ENCODE measurements at places on chromosomes 6 and 20.
A peak's percentile ranks its signal among the peaks of the same experiment; 100 is the strongest.

DNA sequence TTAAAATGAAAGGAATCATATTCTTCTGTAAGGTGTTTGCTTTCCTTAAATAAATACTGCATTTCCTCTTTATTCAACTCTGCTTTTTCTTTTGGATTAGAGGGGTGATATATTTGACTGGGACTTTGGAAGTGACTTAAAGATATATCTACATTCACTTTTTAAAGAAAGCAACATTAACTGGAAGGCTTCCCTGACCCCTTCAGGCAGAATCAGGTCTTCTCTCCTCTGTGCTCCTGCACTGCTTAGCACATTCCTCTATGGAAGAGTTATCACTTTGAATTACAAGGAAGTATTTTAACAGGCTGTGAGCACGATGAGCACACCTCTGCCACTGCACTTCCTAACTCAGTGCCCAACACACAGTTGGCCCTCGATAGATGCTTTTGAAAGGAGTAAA, 59.2 kb upstream of the POU3F2 start:
- DNase-seq = no peak

DNA sequence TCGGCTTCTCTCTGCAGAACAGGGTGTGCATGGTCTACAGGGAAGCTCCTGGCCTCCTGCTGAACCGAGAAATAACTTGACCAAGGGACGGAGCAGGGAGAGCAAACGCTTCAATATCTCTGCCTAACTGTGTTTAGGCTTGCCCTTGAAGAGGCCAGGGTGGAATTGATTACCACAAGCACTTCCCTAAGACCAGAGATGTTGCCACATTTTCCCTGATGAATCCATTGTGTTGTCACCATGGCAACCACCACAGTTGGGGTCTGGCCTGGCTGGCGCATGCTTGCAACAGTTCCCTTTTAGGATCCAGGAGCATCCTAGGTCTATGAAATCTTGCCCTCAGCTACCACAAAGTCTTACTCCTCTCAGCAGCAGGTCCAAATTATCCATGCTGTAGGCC, 213.5 kb upstream of the SULF2 start:
- DNase-seq = no peak

DNA sequence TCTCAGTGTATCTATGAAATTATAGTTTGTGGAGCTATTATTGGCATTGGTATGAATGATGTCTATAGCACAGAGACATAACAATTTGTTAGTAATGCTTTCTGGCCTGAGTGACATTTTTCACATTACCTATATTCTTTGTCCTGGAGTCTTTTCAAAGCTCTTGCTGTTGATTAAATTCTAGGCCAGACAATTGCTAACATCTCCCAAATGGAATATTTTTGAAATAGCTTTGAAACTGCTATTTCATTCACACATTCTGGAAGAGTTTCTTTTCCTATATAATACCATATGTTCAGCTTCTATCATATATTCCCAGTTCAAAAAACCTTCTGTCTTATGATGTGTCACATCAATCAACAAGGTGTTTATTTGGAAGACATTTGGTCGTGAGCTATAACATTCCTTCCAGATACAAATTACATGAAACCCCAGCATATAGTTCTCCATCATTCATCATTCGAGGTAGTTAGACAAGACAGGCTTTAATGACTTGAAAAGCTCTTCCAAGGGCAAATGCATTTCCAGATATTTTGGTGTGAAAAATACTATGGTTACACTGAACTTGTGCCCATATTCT, 452.8 kb downstream of the KHDRBS2 start:
- DNase-seq = no peak

DNA sequence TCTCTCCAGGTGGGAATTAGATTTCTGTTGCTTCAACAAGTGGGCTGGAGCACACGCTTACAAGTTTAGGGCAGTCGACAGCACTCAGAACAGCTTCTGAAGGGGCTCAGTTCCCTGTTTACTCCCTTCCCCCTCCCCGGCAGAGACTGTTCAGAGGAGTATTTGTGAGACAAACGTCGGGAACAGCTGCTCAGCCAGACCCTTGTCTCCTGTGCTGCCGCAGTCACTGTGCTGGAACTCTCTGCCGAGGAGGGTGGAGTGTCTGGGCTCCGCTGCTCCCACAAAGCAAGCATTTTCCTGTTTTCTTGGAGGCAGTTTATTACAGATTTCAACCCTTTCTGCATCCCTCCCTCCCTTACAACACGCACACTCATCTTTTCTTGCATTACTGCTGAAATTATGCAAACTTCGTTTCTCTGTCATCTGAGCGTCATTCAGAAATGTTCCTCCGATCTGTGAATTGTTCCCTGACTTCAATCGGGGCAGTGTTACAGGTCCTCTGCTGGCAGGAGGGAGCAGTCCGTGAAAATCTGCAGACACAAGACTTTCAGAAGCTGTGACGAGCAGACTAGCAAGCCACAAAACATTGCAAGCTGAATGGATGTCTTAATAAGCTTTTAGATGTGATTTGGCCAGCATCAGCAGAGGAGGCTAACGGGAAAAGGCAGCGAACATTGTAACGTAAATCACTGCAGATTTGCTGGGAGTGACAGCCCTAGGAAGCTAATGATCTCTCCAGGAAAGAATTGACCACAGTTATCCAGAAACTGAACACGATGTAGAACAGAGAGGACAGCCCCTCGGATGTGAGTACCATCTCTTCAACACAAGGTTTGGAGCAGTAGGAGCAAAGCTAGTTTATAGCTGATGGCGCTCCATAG, 76.2 kb downstream of the LYRM2 start:
- DNase-seq = no peak

DNA sequence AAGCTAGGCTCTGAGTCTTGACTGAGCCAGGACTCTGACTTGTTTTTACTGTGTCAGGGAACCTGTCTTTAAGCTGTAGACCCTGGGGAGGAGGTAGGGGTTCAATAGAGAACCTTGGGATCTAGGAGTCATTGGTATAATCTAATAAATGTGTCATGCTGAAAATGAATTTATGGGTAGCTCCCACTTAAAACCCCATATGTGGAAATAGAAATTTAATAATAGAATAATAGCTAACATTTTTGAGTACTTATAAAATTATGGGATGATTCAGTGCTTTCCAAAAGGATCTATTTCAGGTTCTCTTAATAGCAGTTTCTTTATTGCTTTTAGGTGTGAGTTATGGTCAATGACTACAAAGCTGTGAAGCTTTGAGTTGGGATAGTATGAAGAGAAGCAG, 41.7 kb downstream of the CTNNBL1 start:
- no peak for DNase-seq

- DNase-seq = no peak
These were observed 54.0 kb upstream of the REV3L start for GRCh38 chr6:111536910-111537527.

GRCh38 chr20:22688485-22688884, 104.1 kb upstream of the FOXA2 start:
- no peak for DNase-seq

GRCh38 chr6:109342506-109342905, 39.8 kb downstream of the CD164 start:
- DNase-seq = no peak

DNA sequence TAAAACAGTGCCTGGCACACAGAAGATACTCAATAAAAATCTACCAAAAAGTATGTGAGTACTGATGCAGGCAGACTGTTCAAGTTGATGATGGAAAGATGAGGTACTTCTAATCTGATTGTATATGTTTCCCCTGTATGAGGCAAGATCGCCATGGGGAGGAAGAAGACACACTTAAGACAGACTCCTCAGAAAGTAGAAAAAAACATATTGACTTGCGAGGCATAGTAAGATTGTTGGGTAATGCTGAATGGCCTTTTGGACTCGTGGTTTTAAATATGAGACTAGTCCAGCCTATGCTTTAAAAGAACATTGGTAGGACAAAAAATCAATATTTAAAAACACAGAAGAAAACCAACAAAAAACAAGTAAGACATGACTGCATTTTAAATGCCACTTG, 72.6 kb downstream of the SHPRH start:
- DNase-seq = no peak

DNA sequence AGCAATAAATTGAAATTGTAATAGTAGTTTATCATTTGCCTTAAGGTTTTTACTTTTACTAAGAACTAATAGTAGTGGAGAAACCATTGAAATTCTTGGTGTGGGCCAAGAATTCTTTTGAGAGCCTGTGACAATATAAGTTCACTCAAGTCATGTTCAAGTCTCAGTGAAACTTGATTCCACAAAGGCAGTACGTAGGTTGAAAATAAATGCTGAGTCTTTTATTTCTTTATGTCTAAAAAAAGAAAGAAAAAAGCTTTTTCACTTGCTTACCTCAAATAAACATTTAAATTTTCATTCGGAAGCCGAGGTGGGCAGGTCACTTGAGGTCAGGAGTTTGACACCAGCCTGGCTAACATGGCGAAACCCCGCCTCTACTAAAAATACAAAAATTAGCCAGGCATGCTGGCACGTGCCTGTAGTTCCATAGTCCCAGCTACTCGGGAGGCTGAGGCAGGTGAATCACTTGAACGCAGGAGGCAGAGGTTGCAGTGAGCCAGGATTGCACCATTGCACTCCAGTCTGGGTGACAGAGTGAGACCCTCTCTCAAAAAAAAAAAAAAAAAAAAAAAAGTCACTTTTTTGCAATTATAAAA, 57.8 kb upstream of the NELFCD start:
- no peak for DNase-seq

DNA sequence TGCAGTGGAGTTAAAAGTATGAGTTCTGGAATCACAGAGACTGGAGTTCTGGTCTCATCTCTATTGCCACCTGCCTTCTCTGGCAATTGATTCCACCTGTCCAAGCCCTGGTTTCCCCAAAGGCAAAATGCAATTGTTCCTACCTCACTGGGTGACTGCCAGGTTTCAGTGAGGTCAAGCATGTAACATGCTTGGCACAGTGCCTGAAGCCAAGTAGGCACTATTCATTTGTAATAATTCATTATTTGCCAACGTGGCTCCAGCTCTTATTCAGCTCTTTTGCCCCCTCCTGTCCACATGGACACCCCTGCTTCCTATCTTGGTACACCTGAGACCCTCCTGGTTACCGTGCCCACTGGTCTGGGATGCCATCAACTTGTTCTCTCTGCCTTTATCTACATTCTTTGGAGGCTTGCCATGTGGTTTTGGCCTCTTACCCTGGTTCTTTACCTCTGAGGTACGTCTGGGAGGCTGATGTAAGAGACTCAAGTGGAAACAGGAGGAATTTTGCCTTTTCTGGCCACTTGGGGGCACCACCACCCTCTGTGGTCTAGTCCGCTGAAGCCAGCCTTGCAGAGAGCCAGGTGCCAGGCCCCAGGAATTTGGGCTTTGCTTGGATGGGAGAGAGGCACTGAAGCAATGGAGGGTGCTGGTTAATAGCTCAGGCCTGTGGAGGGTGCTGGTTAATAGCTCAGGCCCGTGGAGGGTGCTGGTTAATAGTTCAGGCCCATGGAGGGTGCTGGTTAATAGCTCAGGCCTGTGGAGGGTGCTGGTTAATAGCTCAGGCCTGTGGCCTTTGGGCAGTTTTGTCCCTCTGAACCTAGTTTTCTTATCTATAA, 1.7 kb downstream of the KCNK15 start:
- DNase-seq = peak; percentile 64

- no peak for DNase-seq
These were observed 29.8 kb downstream of the HM13 start for GRCh38 chr20:31543966-31544598.

- no peak for DNase-seq
These were observed 419.5 kb downstream of the DHX35 start for GRCh38 chr20:39381595-39381994.

GRCh38 chr6:150252714-150253444, 110.0 kb downstream of the PPP1R14C start:
- DNase-seq = no peak

- no peak for DNase-seq
These were observed 94.8 kb downstream of the MYLK4 start for GRCh38 chr6:2655844-2656433.

GRCh38 chr20:61982951-61983315, 82.7 kb downstream of the TAF4 start:
- no peak for DNase-seq

DNA sequence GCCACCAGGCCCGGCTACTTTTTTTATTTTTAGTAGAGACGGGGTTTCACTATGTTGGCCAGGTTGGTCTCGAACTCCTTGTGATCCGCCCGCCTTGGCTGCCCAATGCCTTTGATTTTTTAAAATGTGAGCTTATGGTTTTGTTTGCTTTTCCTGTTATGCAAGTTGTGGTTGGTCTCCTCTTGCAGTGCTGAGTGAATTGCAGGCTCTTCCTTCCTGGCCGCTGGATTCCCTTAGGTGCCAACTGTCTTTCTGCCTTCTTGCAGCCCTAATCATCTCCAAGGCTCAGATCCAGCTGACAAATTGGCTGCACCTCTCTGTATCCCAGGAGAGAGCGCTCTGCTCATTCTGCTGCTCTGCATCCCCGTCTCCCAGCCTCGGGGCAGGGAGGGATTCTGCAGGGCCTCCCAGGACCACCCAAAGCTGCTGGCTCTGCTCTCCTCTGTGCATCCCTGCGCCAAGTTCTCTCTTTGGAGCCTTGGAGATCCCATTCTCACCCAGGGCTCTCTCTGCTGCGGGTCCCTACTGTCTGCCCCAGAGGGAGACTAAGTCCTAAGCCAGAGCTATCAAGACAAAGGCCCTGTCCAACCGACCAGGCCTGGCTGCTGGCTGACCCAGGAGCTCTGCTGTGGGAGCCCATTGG, 14.1 kb upstream of the EMILIN3 start:
- DNase-seq = no peak

DNA sequence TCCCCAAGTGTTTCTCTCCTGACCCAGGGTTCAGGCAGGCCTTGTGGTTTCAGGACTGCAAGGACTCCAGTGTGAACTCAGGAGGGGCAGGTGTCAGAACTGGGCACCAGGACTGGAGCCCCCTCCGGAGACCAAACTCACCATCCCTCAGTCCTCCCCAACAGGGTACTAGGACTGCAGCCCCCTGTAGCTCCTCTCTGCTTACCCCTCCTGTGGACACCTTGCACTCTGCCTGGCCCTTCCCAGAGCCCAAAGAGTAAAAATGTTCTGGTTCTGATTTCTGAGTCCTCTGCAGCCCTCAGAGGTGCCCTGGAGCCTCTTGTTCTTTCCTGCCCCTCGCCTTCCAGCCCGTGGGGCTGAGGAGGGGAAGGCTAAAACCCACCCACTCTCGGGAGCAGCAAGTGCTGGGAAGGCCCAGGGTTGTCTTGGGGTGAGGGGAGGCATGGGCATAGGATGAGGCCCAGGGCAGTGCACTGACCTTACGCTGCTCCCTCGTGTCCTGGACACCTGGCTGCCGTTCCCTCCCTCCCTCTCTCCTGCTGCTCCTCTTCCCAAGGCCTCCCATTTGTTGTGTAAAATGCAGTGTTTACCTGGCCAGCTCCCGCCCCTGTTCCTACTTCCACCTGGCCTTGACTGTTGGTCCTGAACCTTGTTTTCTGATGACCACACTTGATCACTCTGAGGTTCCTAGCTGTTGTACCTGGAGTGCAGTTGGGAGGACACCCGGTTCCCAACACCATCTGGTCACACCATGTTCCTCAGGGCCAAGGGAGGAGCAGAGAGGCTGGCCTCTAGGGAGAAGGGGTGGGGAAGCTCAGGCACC, 9.9 kb downstream of the CNPY3 start:
- DNase-seq = no peak

- DNase-seq = no peak
These were observed 3.5 kb upstream of the SMIM28 start for GRCh38 chr6:138374230-138374629.

All from activated CD4-positive, alpha-beta T cell treated with anti-CD3 and anti-CD28 coated beads for 24 hours (primary cell).